LNCaP clone FGC (cell line): ENCODE measurements at places on chromosomes 16 and 17.

DNA sequence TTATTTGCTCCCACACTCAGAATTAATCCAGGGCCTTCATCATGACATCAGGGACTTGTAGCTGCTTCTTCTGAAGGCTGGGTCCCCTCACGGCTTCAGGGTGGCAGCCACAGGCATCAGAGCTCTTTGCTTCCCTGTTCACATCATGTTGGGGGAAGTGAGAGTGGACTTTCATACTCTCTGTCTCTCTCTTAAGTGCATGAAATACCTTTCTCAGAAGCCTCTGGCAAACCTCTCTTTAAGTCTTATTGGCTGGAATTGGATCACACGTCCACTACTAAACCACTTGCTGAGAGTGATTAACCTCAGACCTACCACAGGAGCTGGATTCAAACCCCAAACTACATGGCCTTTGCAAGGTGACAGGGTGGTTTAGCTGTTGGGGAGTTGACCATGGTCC lies 17.7 kb upstream of the SALL1 start:
- DNase-seq = no peak

DNA sequence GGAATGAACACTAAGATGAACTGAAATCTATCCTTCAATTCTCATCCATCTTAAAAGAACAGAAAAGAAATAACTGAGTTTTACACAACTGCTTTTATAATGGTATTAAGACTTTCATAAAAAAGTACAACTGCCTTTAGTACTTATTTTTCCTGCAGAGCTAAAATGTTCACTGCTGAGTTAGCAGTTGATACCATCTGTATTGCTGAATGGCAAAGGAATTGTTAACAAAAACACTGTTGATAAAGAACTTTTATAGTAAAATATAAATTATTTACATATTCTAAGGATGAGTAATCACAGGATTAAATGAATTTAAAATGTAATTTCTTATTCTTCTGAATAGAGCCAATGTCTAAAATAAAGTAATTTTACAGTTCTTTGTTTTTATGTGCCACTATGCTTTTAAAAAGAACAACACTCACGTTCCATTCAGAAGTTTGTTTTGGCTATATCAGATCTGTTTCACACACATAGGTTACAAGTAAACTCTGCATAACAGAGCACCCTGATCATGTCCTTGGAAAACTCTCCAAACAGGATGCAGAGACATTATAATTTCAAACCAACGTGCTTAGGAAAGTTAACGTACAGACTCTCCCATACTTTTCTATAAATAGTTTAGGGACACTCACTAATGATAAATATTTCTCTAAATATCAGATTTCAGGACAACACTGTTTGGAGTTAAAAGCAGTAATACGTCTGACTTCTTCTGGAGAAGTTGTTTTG lies 151.1 kb downstream of the ITFG1 start:
- no peak for DNase-seq

DNA sequence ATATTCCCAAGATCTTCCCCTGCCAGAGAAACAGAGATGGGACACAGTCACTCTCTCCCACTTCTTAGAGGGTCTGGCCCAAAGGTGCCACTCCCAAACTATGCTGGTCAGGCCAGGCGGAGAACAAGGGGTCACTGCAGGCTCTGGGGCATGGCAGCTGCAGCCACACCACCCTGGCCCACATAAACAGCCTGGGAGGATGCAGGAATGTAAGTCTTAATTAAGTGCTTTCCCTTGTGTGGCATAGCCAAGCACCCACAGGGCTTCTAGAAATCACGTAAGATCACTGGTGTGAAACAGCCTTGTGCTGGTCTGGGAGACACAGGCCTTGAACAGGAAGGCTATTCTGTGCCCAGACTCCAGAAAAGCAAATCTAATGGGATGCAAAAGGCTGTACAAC lies 31.5 kb downstream of the ABCC12 start:
- DNase-seq = no peak

DNA sequence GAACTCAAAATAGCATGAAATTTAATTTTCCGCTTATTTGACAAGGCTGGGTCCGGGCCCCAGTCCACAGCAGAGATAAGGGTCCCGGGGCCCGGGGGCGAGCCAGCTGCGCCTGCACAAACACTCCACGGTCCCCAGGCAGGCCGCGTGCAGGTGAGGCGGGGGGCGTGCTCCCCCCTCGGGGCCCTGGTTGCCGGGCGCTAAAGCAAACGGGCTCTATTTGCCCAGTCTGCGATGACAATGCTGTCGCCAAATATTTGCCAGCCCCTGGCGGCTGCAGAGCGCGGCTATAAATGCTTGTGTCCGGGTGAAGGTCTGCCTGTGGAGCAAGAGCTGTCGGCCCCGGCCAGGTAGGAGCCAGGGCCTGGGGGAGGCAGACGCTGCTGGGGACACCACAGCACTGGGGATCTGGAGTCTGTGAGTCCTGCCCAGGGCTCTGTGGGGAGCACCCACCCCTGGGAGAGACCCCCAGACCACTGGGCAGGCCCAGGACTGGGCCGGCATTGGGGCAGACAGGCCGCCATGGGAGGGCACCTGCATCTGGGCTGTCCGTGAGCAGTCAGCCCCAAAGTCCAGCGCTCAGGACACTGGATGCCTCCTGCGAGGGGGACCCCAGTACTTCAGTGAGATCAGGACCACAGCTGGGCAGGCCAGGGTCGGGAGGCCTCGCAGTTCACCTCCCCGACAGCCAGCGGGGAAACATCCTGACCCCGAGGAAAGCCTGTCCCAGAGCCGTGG lies at the start of gene PERCC1:
Gene PERCC1, plus strand, starts transcription at position 320 of the 738 bp plus-strand sequence. CDS start 1,516 bp downstream, outside the sequence.
- peak; percentile 59 for DNase-seq

- DNase-seq = no peak
Observed at GRCh38 chr16:82016964-82017363, 5.7 kb upstream of the SDR42E1 start.

- DNase-seq = no peak
Observed at GRCh38 chr17:80106176-80106575, 4.8 kb downstream of the GAA start.

DNA sequence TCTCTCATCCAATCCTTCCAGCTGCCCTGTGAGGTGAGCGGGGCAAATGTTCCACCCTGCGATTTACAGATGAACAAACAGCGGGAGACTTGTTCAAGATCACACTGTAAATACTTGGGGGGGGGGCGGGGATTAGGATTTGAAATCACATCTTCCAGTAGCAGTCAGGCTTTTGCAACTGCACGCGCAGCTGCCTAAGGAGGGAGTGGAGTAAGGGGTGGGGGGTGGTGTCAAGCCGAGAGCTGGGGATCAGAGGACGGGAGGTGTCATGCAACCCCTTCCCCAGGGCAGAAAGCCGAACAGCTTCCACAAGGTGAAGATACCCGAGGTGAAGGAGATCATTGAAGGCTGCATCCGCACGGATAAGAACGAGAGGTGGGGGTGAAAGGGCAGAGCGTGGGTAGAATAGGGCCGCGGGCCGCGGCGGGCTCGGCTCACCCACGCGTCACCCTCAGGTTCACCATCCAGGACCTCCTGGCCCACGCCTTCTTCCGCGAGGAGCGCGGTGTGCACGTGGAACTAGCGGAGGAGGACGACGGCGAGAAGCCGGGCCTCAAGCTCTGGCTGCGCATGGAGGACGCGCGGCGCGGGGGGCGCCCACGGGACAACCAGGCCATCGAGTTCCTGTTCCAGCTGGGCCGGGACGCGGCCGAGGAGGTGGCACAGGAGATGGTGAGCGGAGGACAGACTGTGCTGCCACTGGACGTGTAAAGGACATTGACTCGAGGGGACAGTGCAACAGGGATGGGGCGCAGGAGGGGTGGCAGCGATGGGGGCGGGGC lies 4.6 kb downstream of the WNK4 start:
- no peak for DNase-seq

GRCh38 chr16:51523400-51523799 lies 372.3 kb upstream of the SALL1 start:
- DNase-seq = no peak

GRCh38 chr16:9337308-9338032 lies 246.0 kb downstream of the HAPSTR1 start:
- no peak for DNase-seq

DNA sequence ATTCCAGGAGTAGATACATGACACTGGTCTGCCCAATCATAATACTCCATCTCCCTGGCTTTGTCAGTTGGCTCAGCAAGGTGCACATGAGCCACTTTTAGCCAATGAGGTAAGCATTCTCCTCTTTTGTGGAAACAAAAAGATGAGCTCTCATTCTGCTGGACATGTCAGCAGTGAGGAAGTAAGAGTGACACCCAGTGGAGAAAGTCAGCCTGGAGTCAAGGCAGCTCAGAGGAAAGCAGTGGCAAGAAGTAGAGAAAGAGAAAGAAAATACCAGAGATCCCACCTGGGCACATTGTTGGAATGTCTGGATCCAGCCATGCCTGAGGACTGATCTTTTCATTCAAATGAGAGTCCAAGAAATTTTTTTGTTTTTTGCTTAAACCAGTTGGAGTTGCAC lies 496.9 kb upstream of the C16orf82 start:
- no peak for DNase-seq

- no peak for DNase-seq
Observed at GRCh38 chr17:909642-910323, 69.8 kb downstream of the NXN start.

DNA sequence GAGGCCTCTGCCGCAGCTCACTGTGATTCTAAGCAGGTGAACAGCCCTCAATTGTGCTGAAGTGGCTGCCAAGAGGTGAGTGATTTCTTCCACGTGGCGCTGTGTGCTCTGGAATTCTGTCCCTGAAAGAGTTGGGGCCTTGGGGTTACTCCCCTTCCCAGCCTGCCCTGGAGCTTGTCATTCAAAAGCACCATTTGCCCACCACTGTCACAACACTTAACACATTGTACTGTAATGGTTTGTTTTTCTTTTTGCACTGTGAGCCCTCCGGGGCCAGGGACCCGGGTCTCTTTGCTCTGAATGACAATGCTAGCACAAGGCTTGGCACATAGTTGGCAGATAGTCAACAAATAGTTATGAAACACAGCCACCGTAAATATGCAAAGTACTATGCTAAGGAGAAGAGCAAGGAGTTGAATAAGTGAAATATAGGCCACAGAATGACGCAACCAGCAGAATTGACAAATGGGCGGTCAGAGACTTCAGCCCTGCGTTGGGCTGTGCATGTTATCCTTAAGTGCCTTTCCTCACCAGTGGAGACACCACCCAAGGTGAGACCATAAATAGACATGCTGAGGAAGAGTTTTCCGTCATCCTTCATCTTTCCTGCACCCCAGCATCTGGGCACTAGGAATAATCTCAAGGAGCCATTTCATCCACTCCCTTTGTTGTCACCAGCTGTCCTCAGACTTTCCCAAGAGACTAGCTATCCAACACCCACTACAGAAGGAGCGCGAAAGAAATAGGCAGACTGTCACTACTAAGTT lies 112.0 kb upstream of the DNAH9 start:
- DNase-seq = no peak

DNA sequence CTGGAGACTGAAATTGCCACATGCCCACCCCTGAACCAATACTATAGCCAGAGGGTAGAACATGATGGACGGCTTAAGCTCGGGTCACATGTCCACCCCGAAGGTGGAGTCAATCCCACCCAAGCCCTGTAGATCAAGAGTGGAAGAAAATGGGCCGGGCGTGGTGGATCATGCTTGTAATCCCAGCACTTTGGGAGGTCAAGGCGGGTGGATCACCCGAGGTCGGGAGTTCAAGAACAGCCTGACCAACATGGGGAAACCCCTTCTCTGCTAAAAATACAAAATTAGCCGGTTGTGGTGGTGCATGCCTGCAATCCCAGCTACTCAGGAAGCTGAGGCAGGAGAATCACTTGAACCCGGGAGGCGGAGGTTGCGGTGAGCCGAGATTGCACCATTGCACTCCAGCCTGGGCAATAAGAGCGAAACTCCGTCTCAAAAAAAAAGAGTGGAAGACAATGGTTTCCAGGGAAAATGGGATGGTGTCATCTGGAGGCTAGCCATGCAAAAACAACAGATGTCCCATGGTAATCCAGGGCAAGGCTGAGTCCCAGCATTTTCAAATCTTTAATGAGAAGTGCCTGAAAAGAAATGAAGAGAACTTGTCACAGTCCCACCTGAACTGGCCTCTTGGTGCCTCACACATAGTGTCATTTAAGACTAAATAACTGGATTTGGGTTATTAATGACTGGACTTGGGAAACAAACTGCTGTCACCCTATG lies 30.1 kb downstream of the CD300LF start:
- no peak for DNase-seq

DNA sequence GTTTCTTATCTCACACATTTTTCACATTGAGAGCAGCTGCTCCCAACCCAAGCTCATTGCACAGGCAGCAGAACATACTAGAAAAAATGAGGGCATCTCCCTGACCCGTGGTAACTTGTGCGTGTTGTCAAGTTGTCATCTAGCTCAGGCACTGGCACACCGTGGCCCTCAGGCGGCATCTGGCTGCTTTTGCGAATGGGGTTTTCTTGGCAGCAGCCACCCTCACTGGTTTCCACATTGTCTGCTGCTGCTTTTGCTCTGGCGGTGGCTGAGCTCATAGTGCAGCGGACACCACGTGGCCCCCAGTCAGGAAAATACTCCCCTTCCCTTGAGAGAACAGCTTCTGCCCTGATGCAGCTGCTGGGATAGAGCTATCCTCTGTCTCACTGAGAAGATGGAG lies 9.4 kb upstream of the TEDC2 start:
- no peak for DNase-seq

GRCh38 chr17:60656499-60656898 lies 21.2 kb upstream of the BCAS3 start:
- peak; percentile 18 for DNase-seq

DNA sequence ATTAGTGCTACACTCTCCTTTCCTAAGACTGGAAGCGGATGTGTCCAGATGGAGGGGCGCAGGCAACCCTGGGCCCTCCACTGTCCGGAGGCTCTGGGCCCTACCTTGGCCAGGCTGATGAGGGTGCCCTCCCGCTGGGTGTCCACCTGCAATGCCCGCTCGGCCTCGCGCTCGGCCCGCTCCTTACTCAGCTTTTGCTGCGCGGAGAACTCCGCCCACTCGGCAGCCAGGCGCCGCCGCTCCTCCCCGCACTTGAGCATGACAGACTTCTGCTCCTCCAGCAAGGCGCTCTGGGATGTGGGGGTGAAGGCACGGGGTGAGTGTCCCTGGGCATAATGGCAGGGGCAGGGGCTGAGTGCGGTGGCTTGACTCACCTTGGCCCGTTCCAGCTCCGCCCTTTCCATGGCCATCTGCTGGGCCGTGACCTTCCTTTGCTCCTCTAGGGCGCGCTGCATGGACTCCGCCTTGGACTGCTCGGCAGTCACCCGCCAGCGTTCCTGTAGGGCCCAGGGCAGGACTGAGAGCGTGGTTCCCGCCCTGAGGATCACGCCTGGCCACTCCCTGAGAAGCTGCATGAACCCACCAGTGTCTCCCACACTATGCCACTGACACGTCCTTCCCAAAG lies 10.1 kb upstream of the MRPL38 start:
- no peak for DNase-seq

GRCh38 chr16:84730406-84731106 lies 30.8 kb downstream of the USP10 start:
- peak; percentile 85 for DNase-seq

DNA sequence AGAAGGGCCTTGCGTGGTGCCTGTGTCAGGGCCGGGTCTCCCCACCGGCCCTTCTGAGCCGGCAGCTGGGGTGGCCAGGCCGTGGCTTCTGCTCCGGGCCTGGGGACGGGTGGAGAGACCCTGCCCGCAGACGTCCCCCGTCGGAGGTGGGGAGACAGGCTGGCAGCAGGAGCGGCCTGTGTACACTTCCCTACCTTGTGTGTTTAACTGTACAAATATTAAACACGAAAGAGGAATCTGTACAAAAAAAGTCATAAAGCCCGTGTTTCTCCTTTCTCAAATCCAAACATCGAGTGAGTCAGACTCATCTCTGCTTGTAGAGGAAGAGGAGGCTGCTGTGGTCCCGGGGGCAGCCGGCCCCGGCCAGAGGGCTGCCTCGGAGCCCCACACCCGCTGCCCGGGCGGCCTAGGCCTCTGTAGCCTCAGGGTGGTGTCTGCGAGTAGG lies 2.0 kb downstream of the CACNA1H start:
- no peak for DNase-seq
